Hematopoietic multipotent progenitor cell treated with erythropoietin and hydrocortisone succinate and interleukin-3 and kit ligand, for 6 days (in vitro differentiated cells): ENCODE measurements at places on chromosomes 2 and 18.

GRCh38 chr2:48991415-48992131 lies 162.7 kb downstream of the FSHR start:
- no peak for DNase-seq

GRCh38 chr2:145277922-145278321 lies 758.0 kb upstream of the ZEB2 start:
- no peak for DNase-seq

DNA sequence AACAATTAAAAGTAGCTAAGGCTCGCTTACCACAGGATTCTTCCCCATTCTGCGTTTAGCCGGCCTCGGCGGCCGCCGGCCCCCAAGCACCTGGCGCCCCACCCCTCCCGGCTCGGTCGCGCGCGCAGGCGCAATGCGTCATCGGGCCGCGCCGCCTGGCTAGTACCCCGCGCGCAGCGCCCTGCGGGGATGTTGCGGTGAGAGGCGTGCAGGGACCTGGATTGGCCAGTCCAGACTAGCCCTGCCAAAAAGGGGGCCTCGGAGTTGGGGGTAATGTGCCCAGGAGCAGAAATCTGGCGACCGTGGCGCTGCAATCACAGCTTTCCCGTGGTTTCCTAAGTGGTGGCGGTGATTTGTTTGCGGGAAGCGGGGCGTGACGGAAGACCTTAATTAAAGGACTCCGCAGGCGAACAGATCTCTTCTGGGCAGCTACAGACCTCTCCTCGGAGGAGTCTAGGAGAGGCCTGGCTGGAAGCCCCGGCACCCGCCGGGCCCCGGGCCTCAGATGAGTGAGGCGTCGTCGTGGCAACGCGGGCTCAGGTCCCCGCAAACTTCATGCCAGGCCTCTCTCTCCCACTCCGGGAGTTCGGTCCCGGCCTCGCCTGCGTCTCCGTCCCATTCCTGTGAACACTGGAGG lies 606 bp downstream of the TMEM237 start:
- DNase-seq, result peak; percentile 83

DNA sequence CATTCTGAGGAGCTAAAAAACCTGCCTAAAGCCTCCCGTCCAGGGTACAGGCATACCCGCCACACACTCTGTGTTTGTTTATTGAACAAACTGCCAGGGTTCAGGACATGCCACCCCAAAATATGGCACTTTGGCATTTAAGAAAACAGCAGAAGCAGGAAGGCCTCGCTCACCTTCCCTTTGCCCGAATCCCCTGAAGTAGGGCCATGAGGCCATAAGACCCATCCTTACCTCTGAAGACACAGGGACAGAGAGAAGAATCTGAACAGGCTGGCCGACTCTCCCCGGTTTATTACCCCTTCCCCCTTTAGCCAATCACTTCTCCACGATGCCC lies 1.7 kb upstream of the NEURL3 start:
- no peak for DNase-seq

GRCh38 chr2:69053416-69053965 lies 40.5 kb downstream of the ANTXR1 start:
- DNase-seq, result no peak

GRCh38 chr2:145752091-145752806 lies 1232.3 kb upstream of the ZEB2 start:
- DNase-seq, result peak; percentile 93
